Esophagus squamous epithelium (tissue), 5 donors: ENCODE measurements at places on chromosomes 7 and 10.

- DNase-seq = no peak
Measured at GRCh38 chr7:68279827-68280400, 1283.3 kb downstream of the TYW1 start.

- DNase-seq = no peak
Measured at GRCh38 chr10:8034466-8035005, 20.0 kb upstream of the GATA3 start.

DNA sequence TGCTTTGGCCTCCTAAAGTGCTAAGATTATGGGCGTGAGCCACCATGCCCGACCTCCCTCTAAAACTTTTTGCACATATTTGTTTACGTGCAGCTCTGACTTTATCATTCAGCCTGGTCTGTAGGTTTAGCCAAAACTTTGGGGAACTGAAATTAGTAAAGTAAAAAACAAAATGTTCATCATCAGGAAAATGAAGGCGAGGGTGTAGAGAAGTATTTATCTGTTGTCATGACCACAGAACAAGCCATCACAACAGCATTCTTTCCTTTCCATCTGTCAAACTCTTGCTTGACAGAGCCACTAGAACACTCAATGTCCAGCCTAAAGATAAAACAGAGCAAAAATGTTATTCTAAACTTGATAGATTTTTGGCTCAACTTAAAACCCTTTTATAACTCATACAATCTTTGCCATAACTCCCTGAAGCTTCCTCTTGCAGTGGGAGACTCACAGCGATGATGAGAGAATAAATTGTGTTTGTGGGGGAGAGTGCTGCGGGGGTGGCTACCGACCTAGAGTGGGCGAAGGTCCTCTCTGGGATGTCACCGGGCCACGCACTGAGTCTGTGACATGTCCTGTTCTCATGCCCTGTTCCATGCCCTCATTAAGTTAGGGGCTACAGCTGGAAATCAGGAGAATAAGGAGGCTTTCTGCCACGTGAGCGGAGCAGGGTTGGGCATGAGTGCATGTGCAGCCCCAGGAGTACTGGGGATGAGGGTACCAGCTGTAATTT, 58.6 kb upstream of the MKRN1 start:
- DNase-seq = no peak

- no peak for DNase-seq
Measured at GRCh38 chr7:78074713-78075112, 276.1 kb downstream of the PHTF2 start.

DNA sequence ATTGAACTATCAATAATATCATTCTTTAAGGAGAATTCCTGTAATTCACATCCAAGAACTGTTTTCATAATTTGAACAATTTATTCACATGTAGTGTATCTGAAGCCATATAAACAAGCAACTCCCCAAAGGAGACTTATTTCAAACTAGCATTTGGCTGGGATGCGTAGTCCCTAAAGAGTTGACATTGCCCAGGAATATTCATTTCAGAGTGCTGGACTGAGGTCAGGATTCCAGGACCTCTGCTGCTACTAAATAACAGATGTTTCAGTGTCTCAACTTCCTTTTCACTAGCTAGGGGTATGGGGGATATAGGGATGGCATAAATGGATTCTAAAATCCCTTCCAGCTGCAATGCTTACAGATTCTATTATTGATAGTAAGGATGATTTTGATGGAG, 177.0 kb downstream of the TSPAN12 start:
- DNase-seq = no peak

GRCh38 chr7:47601881-47602249, 20.0 kb upstream of the TNS3 start:
- DNase-seq = no peak

- DNase-seq = no peak
Measured at GRCh38 chr7:55026867-55027490, 8.2 kb downstream of the EGFR start.

- no peak for DNase-seq
Measured at GRCh38 chr10:88115968-88116367, 252.5 kb downstream of the PTEN start.
